Fibroblast of the conjunctiva (primary cell): ENCODE measurements at places on chromosomes 13 and 19.
A peak's percentile ranks its signal among the peaks of the same experiment; 100 is the strongest.

DNA sequence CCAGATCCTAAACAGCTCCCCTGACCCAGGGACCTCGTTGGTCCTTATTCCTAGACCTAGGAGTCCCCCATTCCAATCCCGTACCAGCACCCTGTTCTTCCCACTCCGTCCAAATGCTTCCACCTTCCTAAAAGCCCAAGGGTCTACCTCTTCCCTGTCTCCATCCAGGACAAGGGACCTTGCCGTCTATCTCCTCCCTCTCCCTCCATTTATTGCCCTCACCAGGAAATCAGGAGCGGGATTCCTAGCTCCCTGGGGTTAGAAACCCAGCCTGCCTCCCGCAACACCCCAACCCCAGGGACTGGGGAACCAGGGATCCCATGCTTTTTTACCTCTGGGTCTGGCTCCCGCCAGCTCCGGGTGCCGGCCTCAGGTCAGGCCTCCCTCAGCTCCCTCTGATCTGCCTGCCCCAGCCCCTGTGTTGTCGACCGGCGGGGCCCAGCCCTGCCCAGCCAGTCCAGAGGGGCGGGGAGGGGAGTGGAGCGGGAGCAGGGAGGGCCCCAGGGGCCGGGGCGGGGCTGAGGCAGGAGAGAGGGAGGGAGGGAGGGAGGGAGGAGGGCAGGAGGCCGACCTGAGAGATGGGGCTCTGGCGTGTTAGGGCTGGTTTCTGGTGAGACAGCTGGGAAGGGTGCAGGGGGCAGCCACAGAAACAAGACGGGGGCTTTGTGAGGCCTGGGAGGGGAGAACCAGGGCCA lies at the start of gene B3GNT8:
Gene B3GNT8 (minus strand): TSS at position 423 of the 695 bp plus-strand sequence. CDS start 596 bp downstream, outside the sequence.
- peak; percentile 43 for DNase-seq

DNA sequence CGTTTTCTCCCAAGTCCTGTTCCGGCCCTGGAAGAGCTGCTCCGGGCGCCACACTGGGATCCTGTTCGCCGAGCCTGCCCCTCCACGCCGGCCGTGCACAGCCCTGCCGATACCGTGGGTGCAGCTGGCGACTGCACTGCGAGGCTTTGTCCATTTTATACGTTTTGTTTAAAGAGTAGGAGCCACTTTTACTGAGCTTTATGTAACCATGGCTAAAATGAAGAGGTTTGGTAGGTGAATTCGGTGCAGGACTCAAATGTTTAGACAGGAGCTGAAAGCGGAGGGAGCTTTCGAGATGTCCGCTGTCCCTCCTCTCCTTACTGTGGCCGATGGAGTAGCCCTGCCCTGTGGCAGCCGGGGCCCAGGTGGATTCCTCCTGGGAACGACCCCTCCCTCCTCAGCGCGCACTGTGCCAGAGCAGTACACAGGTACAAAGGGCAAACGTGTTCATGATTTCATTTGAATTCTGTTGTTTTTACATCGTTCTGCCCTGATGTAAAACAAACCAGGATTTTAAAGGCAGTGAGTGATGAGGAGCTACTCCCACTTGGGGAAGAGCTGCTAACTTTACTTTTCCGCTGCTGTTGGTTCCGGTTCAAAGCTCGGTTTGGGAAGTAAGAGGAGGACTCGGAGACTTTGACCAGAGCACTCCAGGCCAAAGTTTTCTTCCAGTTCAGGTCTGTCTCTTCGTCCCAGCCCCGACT lies 1.7 kb downstream of the COL4A2 start:
- no peak for DNase-seq

GRCh38 chr13:30308548-30308947 lies 1.2 kb upstream of the KATNAL1 start:
- no peak for DNase-seq

DNA sequence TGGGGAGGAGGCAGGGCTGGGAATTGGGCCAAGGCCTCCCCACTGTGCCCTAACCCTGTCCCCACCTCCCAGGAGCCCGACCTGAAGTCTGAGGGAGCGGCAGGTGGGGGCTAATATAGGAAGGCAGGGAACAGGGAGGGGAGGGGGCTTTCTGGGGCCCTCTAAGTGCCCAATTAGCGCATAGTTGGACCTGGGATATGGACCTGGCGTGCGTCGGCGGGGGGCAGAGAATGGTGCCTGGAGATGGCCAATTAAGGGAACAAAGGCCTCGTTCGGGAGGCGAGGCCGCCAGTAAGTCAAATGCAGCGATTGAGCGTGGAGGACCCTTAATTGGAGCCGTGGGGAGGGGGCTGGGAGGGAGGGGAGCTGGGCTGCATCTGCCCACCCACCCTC lies at the start of gene C19orf85:
Gene C19orf85 (minus strand): TSS at position 90 of the 393 bp plus-strand sequence. CDS start 197 bp downstream, outside the sequence.
- DNase-seq = no peak

DNA sequence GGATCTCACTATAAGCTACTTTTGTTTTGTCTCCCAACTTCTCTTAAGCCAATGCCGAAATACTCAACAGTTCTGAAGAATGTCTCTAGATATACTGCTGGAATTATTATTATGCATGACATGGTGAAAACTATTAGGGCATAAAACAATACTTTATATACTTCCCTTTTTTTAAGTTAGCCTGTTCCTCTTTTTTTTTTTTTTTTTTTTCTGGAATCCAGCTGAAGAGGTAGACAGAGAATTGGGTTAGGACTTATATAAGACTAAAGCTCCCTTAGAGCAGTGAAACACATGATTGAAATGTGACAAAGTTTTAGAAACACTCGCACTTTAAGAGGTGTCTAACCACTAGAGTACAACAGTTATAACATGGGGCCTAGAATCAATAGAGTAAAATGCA lies 850.9 kb upstream of the PCDH9 start:
- no peak for DNase-seq

GRCh38 chr19:13207846-13208671 lies 57.8 kb downstream of the IER2 start:
- DNase-seq = peak; percentile 73

DNA sequence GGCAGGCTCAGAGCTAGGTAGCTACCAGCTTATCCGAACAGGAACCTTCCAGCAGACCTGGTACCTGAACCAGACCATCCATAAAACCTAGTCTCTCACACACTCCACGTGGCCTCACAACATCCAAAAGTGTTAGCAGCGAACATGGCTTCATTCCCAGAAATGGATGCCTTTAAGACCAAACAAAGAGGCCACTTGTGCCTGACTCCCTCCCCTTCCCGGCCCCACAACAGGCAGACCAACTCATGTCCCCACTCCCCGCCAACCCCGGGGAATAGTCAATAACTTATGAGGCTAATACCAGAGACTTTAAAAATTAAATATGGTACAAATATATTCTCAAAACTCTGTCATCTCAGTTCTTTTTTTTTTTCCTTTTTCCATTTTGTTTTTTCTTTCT lies 46.2 kb downstream of the ZNF557 start:
- no peak for DNase-seq

DNA sequence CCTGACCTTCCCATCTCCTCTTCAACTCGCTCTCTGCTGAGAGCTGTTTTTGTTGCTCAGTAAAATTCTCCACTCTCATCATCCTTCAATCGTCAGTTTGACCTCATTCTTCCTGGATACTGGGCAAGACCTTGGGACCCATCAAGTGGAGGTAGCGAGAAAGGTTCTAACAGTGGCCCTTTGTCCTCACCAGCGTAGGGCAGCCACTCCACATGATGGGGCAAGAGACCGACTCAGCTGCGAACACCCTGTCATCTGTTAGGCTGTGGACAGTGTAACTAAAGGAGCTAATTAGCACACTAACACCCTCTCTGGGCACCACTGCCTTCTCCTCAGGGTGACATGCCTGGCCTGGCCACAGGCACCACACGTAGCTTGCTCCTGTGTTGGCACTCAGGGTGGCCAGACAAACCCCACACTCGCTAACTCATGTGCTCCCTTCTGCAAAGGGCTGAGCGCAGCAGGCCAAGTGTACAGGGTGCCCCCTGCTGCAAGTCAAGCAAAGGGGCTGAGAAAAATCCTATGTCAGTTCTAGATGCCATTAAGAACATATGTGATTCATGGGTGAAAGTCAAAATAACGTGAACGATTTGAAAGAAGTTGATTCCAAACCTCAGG lies 1216.0 kb downstream of the SLITRK5 start:
- DNase-seq = no peak

DNA sequence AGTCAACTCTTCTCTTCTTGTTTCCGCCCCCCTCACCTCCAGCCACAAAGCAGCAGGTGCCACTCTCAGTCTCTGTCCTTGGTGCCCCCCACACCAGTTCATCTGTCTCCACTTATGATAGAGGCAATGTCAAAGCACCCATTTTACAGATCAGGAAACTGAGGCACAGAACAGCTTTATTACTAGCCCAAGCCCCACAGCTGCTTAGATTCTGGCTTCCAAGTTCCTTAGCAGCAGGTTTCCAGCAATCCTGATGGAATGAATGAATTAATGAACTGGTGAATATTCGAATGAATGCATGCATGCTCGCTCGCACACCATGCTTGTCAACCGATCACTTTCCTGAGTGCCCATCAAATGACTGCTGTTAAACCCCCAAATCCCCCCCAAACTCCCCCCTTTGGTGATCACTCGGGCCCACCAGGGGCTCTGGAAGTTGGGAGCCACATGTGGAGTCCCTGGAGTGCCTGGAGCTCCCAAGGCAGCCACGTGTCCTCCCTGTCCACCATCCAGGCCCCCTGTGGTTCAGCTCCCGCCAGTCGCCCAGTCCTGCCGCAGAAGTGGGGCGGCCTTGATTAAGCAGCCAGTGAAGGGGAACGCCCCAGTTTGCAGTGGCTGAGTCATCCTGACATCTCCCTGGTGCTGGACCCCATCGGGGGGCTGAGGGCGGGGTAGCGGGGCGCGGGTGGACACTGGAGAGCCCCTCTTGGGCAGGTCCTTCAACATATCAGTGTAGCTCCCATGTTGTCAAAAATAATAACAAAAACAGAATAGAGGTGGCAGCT lies 6.8 kb downstream of the PTPRS start:
- DNase-seq = no peak

DNA sequence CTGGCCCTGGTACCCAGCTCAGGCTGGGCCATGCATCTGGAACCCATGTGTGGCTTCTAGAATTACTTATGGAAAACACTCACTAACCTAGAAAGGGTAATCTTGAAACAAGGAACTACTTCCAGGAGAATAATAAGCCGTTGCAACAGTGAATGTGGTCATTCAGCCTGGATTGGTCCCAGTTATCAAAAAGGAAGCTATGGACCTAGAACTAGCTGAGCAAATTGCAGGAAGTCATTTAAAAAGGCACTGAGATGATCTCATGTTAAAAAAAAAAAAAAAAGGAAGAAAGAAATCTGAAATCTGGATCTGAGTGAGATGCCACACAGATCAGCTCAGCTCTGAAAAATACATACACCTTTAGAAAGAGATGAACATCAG lies 59.6 kb downstream of the DCT start:
- no peak for DNase-seq

GRCh38 chr19:38656171-38656981 lies 8.9 kb downstream of the ACTN4 start:
- peak; percentile 62 for DNase-seq

GRCh38 chr13:25371875-25372283 lies at the start of gene ATP8A2:
ATP8A2 (plus strand) TSS chr13:25371974; CDS start chr13:25372213, 239 bp downstream.
- no peak for DNase-seq

DNA sequence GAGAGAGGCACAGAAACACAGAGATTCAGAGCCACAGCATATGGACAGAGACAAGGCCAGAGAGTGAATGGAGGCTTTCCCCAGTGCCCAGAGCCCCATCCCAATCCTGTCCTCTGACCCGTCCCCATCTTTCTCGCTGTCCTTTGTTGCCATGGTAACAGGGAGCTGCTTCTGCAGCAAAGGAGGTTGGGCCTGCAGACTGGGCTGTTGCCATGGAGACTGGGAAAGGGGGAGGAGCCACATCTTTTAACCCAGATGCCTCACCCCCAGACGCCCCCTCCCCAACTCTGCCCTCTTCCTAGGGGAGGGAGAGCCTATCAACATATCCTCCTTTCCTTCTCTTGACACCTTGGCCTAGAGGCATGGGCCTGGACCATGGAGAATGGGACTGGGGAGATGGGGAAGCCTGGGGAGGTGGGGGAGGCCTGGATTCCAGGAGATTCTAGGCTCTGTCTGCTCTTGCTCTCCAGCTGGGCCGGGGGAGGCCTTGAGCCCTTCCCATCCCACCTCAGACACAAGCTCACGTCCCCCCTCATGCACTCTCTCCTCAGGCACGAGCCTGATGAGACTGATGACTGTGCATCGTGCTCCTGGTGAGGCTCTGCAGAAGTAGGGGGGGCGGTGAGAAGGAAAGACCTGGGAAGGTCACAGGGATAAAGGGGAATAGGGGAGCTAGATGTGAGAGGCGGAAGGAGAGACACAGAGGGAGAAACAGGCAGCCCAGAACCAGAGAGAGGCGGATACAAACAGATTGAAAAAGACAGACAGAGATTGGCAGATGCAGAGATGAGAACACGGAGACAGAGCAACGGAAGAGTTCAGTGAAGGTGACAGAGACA lies 2.1 kb upstream of the ATP1A3 start:
- no peak for DNase-seq

DNA sequence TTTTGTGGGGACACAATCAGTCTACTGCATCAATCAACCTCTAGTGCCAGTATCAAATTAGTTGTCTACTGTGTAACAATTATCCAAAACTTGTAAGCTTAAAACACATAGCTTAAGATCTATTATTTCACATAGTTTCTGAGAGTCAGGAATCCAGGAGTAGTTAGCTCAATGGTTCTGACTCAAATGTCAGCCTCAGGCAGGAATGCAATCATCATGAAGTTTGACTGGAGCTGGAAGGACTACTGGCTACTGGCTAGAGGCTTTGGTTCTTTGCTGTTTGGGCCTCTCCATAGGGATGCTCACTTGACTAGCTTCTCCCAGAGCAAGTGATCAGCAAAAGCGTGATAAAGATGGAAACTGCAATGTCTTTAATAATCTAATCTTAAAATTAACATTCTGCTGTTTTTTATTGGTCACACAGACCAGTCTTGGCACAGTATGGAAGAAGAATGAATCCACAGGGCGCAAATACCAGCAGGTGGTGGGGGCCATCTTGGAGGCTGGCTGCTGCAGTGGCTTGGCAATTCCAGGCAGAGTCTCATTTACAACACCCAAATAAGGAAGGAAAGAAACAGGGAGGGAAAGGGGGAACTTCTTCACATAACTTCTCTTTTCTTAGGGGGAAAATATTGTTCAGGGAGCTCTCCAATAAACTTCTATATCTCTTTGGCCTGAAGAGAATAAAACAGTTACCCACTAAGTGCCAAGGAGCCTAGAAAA lies 15.7 kb downstream of the CAB39L start:
- DNase-seq = no peak

- no peak for DNase-seq
Measured at GRCh38 chr19:15196360-15197005, 4.3 kb downstream of the NOTCH3 start.
